ENCODE measurements at places on chromosomes 12 and 14. TPM values are rescaled to one million over a fixed set of nuclear protein-coding genes. Genes with fewer than 3 reads are reported as not detected.

Gene TMTC1
- polyA plus RNA-seq, result 10.9 TPM

Gene FBLN5
- polyA plus RNA-seq, result 75.2 TPM

Gene RDH16
- 0.15 TPM for polyA plus RNA-seq

Gene PLCZ1
- polyA plus RNA-seq, result not detected

Gene ALKBH2
- polyA plus RNA-seq, result 18.8 TPM

Gene TTC9
- 2.6 TPM for polyA plus RNA-seq

Gene TSHR
- polyA plus RNA-seq, result not detected

Gene FLRT2
- 1.2 TPM for polyA plus RNA-seq

Gene HOXC13
- not detected for polyA plus RNA-seq

Measured in kidney (tissue), 22 donors.